Stimulated activated CD4-positive, alpha-beta T cell treated with anti-CD3 and anti-CD28 coated beads, Interleukin-1b, Interleukin-23, amount 100 ng/mL, for 4 hours (primary cell): ENCODE measurements at places on chromosomes 3 and 15.

DNA sequence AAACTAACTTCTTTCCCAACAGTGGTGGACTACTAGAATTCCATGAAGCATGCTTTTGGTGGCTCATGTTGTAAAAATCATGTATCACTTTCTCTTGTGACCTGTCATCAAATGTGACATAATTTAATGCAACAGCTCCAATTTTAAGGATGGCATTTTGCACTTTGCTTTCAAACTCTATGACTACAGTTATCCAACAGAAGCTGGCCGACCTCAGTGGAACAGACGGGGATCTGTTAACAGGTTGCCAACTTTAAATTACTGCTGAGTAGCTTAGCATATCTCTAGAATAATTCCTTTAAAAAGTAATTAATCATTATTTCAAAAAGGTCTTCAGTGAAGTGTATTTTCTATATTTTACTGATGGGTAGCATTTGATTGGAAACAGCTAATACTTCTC is 907.4 kb downstream of the FHIT start:
- no peak for DNase-seq

DNA sequence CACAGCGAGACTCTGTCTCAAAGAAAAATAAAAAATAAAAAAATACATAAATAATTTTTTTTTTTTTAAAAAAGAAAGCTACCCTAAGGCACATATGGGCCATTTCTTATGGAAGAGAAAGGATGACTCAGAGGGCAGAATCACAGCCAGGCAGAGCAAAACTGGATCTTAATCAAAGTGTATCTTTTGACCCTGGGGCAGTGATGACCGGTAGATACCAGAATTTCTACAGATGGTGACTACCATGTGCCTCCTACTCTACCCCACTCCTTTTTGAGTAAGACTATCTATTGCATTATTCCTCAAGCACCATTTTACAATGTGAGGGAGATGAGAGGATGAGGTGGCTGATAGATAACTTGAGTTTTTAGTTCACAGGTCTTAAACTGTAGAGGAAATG is 26.0 kb downstream of the TARS3 start:
- DNase-seq, result no peak

GRCh38 chr15:39404767-39405181 is 176.1 kb upstream of the THBS1 start:
- no peak for DNase-seq

- no peak for DNase-seq
These were observed 87.6 kb downstream of the BDH1 start for GRCh38 chr3:197468167-197468566.

GRCh38 chr3:13574798-13575451 is 26.0 kb downstream of the FBLN2 start:
- no peak for DNase-seq

GRCh38 chr3:192957441-192958021 is 39.9 kb upstream of the MB21D2 start:
- no peak for DNase-seq

DNA sequence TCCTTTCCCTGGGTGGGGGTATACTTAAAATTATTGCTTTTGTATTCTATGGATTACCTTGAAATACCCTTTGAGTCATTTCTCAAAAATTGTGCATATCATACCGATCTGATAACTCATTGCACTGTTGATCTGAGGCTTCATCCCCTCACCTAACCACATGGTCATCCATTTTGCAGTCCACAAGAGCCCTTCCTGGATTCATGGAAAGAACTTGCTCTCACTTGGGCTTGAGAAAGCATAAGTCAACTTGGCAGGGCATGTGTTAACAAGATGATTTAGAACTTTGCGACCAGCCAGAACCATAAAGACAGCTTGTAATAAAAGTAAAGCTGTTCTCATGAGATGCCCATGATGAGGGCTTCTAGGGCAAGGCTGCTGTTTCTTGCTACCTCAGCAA is 22.2 kb downstream of the MME start:
- no peak for DNase-seq

DNA sequence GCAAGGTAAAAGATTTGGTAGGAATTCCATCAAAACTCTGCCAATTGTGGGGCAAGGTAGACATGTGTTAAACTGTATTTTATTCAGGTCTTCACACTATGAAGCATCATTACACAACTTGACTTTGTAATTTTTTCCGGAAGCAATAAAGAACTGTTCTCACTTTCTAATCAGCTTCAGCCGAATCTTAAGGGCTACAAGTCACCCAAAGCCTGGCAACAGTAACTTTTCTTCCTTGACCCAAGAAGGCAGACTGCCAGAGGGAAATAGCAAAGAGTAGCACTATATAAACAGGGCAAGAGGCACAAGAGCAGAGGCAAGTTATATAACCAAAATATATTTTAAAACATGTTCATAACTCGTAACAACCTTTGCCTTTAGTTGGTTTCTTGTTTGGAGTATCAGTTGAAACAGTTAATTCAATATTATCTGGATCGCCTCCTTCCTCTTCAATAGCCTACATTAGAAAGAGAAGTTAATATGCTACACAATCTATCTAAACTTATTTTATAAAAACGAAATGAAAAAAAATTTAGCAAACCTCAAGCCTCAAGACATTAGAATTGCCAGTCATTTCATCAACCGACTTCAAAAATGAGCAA is 1.4 kb downstream of the SLTM start:
- no peak for DNase-seq

GRCh38 chr3:119918992-119919933 is 137.4 kb downstream of the NR1I2 start:
- DNase-seq, result no peak

- DNase-seq, result peak; percentile 47
These were observed 390.4 kb upstream of the LMCD1 start for GRCh38 chr3:8110966-8111798.

- no peak for DNase-seq
These were observed 654.4 kb upstream of the ADAMTS9 start for GRCh38 chr3:65342084-65342683.

- DNase-seq, result no peak
These were observed 494.8 kb downstream of the SHQ1 start for GRCh38 chr3:72353236-72354128.

- no peak for DNase-seq
These were observed 3.5 kb downstream of the PLOD2 start for GRCh38 chr3:146157325-146158060.

- no peak for DNase-seq
These were observed 1.9 kb upstream of the ACTL6A start for GRCh38 chr3:179560791-179561190.
